Fibroblast of lung (primary cell): ENCODE measurements at places on chromosomes 13 and 19. TPM values are rescaled to one million over a fixed set of nuclear protein-coding genes. Genes with fewer than 3 reads are reported as not detected.

RBM42 gene
- total RNA-seq = 29.9 and 32.1 TPM in 2 replicates

DNA sequence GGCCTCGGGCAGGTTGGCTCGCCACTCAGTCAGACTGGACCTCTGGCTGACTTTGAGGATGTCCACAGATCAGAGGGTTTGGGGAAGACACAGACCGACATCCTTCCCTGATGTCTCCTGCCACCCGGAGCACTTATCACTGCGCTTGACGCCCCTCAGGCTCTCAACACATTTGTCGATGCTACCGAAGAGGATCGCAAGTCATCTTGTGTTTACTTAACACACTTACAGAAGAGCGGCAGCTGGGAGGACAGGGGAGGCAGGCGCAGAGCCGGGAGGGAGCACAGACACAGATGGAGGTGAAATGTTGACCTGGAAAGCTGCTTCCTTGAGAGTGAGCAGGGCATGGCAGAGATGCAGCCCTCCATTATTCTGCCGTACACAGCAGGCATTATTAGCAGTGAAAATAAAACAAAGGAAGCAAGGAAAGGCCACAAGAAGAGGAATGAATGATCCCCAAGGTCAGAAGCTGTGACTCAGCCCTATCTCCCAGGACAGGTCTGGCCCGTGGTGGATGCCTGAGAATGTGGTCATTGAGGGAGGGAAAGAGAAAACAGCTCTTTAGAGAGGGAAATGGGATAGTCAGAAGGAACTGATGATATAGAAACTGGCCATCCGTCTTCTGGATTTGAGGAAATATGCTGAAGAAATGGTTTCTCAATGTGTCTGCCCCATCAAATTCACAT, 549.5 kb upstream of the ARGLU1 start:
- no peak for DNase-seq

DNA sequence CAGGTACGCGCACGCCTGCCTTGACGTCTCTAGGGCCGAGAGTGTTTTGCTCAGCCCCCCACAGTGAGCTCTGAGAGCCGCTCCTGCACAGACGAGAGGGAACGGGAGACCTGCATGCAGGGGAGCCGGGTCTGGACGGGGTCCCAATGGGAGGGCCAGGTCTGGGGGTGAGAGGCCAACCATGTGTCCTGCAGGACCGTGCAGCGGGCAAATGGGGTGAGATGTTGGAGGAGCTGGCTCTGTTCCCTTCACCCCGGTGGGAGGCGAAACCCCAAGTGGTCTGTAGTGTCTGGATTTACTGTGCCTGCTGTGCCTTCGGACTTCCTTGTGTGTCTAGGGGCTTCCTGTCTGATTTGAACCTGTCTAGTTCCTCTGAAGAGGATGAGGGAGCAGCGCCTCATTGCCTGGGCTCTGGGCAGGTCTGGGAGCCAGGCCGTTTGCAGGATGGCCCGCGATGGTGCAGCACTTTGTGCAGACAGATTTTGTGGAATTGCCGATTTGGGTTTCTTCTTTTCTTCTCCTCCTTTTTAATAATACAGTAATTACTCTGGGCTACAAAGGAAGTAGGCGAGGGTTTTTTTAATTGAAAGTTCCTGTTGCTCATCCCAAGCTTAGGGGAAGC, 2.1 kb downstream of the CSNK1G2 start:
- peak; percentile 6 for DNase-seq

GRCh38 chr19:54063350-54064116, at the start of gene VSTM1:
VSTM1 (minus strand) TSS chr19:54063897; CDS start chr19:54063777, 120 bp downstream.
- no peak for DNase-seq

GRCh38 chr19:29789007-29789406, 22.8 kb upstream of the CCNE1 start:
- no peak for DNase-seq

DNA sequence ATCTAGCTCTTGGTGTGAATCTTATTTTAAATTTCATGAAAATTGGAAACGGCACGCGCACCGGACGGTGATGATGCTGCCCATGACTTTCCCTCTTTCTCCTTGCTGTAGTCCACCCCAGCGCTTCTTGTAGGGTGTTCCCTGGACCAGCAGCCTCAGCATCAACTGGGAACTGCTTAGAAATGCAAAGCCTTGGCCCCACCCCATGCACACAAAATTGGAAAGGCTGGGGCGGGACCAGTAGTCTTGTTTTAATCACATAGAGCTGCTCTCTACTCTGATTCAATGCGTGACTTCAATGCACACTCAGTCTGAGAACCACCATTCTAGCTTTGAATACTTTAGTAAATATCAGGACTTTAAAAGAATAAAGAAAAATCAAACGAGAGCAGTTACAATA, 427.1 kb downstream of the EFNB2 start:
- DNase-seq = no peak

DNA sequence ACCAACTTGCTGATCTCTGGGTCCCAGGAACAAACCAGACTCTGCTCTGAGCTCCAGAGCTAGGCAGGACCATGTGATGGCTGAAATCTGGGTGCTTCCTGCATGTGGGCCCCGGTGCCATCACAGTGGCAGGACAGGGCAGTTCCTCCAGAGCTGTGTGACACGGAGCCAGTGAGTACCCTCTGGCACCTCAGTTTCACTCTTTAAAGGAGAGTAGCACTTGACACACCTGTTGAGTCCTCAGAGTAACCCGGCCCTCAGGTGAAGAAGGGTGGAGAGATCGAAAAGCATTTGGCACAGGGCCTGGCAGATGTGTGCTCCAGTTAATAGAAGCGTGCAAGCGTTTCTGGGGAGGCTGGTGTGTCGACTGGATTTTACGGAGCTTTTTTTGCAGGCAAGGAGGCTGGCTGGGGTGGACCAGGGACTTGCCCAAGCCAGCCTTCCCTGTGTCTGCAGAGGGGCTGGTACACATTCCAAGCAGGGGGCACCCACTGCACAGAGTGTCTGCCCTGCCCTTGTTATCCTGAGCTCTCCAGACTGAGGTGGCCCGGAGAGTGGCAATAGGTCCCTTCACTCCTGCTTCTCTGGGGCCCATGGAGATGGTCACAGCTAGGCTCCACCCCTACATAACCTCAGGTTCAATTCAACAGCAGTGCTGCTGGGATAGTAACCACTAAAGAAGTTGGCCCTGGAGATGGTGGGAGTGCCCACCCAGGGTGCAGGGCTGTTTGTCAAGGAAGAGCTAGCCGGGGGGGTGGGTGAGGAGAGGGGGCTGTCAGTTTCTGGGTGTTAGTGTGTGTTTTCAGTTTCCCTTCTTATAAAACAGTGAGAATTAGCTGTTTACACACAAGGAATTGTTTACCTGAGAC, 8.3 kb downstream of the RPS19 start:
- no peak for DNase-seq

GRCh38 chr19:2806736-2807378, 12.8 kb upstream of the ZNF554 start:
- DNase-seq = no peak

DNA sequence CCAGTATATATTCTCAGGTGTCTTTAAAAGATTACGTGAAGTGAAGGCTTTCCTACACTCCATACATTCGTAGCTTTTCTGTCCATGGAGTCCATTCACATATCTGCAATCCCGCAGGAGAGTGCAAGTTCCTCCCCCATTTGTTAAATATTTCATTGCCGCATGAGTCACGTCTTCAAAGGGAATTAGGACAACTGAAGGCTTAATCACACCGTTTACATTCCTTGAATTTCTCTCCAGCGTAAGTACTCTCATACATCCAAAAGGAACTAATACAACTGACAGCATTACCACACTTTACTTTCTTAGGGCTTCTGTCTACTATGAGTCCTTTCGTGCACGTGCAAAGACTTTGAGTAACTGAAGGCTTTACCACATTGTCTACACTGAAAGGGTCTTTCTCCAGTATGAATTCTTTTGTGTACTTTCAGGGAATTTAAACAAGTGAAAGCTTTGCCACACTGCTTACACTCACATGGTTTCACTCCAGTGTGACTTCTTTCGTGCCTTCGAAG, 29.0 kb upstream of the ZNF564 start:
- DNase-seq = no peak

DNA sequence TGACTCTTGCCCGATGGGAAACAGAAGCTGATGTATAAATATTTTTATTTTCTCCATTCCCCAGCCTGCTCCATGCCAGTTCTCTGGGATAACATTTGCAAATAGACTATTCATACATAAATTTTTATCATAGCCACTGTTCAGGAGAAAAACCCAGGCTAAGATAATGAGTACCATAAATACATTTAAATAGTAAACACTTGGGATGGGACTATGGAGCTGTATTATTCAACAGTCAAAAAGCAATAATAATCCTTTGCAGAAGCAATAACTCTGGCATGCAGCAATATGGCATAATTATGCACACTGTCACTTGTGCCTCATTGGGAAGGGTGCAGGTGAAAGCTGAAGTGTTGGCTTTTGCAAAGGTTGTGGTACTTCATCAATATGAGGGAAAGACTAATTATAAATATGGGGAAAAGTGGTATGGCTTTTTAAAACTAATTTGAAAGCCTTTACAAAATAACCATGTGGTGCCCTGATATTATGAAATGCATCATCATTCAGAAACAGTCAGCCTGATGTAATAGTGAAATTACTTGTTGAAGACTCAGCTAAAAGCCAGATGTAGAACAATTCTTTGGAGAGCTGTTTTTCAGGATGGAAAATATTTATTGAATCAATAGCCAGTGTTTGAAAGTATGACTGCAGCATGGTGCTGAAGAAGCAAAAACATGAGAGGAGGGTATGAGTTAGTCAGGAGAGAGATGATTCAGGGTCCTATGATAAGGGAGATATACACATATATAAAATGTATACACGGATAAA, 2476.7 kb downstream of the PCDH9 start:
- peak; percentile 12 for DNase-seq
